T-helper 17 cell (primary cell): ENCODE measurements at places on chromosomes 7 and 10. TPM values are rescaled to one million over a fixed set of nuclear protein-coding genes. Genes with fewer than 3 reads are reported as not detected.
A peak's percentile ranks its signal among the peaks of the same experiment; 100 is the strongest.

DNA sequence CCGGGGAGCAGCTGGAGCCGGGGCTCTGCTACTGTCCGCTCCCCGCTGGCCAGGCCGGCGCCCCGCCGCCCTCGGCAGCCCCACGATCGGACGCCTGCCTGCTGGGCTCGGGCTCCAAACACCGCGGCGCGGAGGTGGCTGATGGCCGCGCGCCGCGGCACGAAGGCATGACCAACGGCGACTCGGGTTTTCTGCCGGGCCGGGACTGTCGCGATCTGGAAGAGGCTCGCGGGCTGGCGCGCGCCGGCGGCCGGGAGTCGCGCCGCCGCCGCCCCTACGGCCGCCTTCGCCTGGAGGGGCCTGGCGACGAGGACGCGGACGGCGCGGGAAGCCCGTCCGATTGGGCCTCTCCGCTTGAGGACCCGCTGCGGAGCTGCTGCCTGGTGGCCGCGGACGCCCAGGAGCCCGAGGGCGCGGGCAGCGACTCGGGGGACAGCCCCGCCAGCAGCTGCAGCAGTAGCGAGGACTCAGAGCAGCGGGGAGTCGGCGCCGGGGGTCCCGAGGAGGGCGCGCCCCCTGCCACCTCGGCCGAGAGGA, 570 bp downstream of the TBC1D12 start:
- no peak for DNase-seq
- peaks cover 48% of the 10 kb centered on the region for H3K27me3 ChIP-seq
- no peak overlapping the region for H3K27ac ChIP-seq
- peak overlapping the region; percentile 87 for H3K4me3 ChIP-seq
- peaks cover 3% of the 10 kb centered on the region for H3K4me1 ChIP-seq
- no peaks in the 10 kb centered on the region for H3K36me3 ChIP-seq

GRCh38 chr7:41886262-41886900, 183.5 kb upstream of the INHBA start:
- H3K4me3 ChIP-seq = no peak overlapping the region
- H3K27ac ChIP-seq = no peak overlapping the region
- H3K36me3 ChIP-seq = peaks cover 2% of the 10 kb centered on the region

DNA sequence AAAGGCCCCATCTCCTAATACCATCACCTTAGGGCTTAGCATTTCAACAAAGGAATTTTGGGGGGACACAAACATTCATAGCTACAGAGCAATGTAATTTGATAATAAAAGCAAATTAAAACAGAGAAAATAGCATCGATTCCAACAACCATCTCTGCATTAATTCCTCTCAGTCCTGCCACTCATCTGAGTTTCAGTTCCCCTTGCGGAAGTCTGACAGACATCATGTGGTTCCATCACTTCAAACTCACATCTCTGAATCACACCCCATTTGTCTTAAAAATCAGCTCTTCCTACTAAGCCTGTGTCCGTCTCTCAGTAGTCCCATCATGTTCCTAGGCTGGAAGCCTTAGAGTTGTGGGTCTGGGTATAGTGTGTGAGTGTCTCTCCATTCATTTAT, 3.6 kb downstream of the ADCK2 start:
- H3K36me3 ChIP-seq = peaks cover 13% of the 10 kb centered on the region
- H3K27me3 ChIP-seq = no peaks in the 10 kb centered on the region
- H3K4me3 ChIP-seq = peak overlapping the region; percentile 57
- no peak for DNase-seq
- H3K27ac ChIP-seq = peak overlapping the region; percentile 74
- H3K4me1 ChIP-seq = peaks cover 29% of the 10 kb centered on the region

Gene TMEM72
- total RNA-seq = not detected

- DNase-seq = no peak
- H3K36me3 ChIP-seq = peaks cover 13% of the 10 kb centered on the region
- no peak overlapping the region for H3K27ac ChIP-seq
- H3K4me3 ChIP-seq = no peak overlapping the region
- H3K4me1 ChIP-seq = peaks cover 11% of the 10 kb centered on the region
These were observed 41.5 kb upstream of the PRKCQ start for GRCh38 chr10:6621536-6621935.

Gene GIMAP8
- total RNA-seq = 12.0 TPM

GRCh38 chr10:126357169-126357568, 31.1 kb downstream of the ADAM12 start:
- H3K4me3 ChIP-seq = no peak overlapping the region
- no peak for DNase-seq
- H3K27me3 ChIP-seq = no peaks in the 10 kb centered on the region
- H3K27ac ChIP-seq = no peak overlapping the region
- H3K4me1 ChIP-seq = no peaks in the 10 kb centered on the region

- no peaks in the 10 kb centered on the region for H3K27me3 ChIP-seq
- DNase-seq = no peak
- H3K4me3 ChIP-seq = no peak overlapping the region
- no peak overlapping the region for H3K27ac ChIP-seq
These were observed 85.9 kb downstream of the MAD1L1 start for GRCh38 chr7:2146676-2147472.
